Effector memory CD4-positive, alpha-beta T cell (primary cell): ENCODE measurements at places on chromosomes 16 and 17.
A peak's percentile ranks its signal among the peaks of the same experiment; 100 is the strongest.

DNA sequence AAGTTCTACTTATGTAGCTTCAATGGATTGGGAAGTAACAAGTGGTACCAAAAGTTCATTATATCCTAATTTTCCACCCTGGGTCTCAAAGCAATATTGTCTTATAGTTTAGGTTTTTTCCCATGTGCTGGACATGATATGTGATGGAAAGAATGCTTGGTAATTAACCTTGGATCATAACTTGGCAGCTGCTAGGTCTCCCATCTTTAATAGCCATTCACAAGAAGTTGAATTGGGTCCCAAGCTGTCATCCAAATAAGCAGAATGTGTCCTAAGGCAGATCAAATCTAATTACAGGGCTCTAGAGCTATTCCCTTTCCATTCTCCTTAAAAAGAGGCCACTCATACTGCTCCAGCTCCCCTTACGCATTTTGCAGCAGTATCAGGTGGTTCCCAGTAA is 44.7 kb upstream of the KCNJ16 start:
- no peaks in the 10 kb centered on the region for H3K36me3 ChIP-seq
- H3K27ac ChIP-seq = no peak overlapping the region
- no peak for DNase-seq
- H3K4me3 ChIP-seq = no peak overlapping the region

GRCh38 chr16:4680673-4681470 is 12.5 kb upstream of the NUDT16L1 start:
- peaks cover 14% of the 10 kb centered on the region for H3K4me1 ChIP-seq
- no peak overlapping the region for H3K4me3 ChIP-seq
- H3K27ac ChIP-seq = no peak overlapping the region

- H3K27me3 ChIP-seq = peaks cover 5% of the 10 kb centered on the region
- DNase-seq = no peak
- H3K36me3 ChIP-seq = no peaks in the 10 kb centered on the region
- H3K4me3 ChIP-seq = no peak overlapping the region
Observed at GRCh38 chr17:63542942-63543821, 7.1 kb upstream of the DCAF7 start.

- H3K4me1 ChIP-seq = no peaks in the 10 kb centered on the region
- no peaks in the 10 kb centered on the region for H3K36me3 ChIP-seq
- no peak for DNase-seq
- H3K4me3 ChIP-seq = no peak overlapping the region
Observed at GRCh38 chr17:82678265-82678891, 20.1 kb downstream of the RAB40B start.

DNA sequence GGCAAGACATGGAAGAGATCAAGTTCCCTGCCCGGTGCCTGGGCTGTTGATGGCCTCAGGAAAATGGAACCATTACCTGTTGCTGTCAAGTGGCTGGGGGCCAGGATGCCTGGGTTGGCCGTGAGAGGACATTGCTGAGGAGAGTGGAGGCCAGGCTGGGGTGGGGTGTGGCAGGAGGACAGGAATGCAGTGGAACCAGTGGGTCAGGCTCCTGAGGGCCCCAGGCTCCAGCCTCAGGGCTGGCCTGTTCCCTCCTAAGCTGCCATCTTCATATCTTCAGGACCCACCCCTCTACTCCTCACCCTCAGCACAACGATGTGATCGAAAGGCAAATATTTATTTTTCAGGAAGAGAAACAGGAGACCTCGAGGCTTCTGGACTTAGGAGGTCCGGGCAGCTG is 8.5 kb upstream of the YPEL3 start:
- DNase-seq = no peak
- no peak overlapping the region for H3K4me3 ChIP-seq
- H3K27ac ChIP-seq = no peak overlapping the region

DNA sequence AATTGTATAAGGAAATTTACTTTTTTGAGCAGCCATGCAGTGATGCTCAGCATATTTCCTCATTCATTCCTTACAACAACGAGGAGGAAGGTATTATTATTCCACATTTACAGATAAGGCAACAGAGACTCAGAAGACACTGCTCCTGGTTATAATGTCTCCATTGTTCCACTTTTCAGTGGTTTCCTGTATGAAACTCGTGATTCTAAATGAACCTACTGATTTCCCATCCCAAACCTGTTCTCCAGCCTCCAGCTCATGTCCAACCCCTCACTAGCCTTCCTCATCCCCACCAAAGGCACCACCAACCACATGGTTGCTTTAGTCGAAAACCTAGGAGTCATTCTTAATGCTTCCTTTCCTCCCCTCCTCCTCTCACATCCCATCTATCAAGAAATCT is 12.5 kb upstream of the ERCC4 start:
- no peak for DNase-seq
- no peak overlapping the region for H3K4me3 ChIP-seq
- H3K27me3 ChIP-seq = no peaks in the 10 kb centered on the region
- no peak overlapping the region for H3K27ac ChIP-seq

GRCh38 chr17:80102664-80103448 is 1.5 kb downstream of the GAA start:
- no peak for DNase-seq
- H3K4me3 ChIP-seq = no peak overlapping the region
- no peaks in the 10 kb centered on the region for H3K27me3 ChIP-seq
- H3K4me1 ChIP-seq = peaks cover 19% of the 10 kb centered on the region
- no peak overlapping the region for H3K27ac ChIP-seq

DNA sequence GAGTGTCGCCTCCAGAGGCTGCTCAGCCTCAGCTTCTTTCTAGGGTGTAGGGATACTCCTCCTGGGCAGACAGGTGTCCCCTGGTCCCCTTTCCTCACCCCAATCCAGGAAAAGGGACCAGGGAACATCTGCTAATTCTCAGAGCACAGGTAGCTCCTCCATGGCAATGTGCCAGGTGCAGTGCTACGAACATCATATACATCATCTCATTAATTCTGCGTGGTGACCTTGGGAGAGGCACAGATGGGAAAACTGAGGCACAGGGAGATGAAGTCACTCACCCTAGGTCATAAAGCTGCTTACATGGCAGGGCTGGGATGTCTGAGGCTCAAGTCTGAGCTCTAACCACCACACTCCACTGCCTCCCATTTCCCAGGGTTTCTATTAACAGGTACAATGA is 11.7 kb downstream of the HDAC5 start:
- no peaks in the 10 kb centered on the region for H3K27me3 ChIP-seq
- H3K4me3 ChIP-seq = no peak overlapping the region
- peaks cover 17% of the 10 kb centered on the region for H3K36me3 ChIP-seq
- H3K27ac ChIP-seq = no peak overlapping the region
- DNase-seq = no peak
- peaks cover 12% of the 10 kb centered on the region for H3K4me1 ChIP-seq

DNA sequence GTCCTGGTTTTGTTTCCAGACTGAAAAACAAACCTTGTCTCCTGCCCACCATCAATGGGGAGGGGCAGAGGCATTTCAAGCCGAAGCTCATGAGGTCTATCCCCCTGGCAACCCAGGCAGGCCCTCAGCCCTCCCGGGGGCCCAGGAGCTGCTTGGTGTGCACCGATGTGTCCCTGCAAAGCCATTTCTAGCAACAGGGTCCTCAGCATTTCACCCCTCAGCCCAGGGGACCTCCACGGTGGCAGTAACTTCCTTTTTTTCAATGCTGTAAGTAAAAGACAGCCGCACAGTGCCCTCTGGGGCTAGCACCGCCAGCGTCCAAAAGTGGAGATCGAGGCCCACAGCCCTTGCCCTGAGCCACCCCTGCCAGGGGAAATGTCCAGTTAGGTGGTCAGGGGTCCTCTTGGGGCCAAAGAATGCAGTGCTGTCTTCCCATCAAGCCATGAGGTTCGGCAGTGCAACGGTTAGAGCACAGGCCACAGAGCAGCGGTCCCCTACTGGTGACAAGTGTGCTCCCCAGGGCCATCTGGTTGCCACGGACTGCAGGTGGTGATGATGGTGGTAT is 79.9 kb downstream of the LITAF start:
- H3K4me3 ChIP-seq = no peak overlapping the region
- DNase-seq = no peak
- H3K27ac ChIP-seq = no peak overlapping the region

GRCh38 chr17:79711715-79712305 is 18.9 kb upstream of the ENPP7 start:
- no peaks in the 10 kb centered on the region for H3K4me1 ChIP-seq
- DNase-seq = no peak
- no peaks in the 10 kb centered on the region for H3K36me3 ChIP-seq
- no peak overlapping the region for H3K4me3 ChIP-seq

DNA sequence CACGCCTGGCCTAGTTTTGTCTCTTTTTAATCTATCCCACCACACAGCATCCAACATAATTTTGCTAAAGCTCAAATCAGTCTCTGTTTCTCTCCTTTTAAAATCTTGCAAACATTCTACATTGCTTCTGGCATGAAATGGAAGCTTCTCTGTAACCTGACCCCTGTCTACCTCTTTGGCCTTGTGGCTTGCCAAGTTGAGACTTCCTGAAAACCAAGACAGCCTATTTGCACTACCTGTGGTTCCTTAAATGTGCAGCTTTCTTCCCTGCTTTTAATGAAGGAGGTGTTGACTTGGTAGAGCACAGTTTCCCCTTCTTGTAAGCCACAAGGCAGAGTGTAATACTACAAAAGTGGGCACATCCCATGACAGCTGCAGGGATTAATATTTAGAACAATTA is 6.0 kb upstream of the CCL3 start:
- DNase-seq = no peak
- no peak overlapping the region for H3K4me3 ChIP-seq
- H3K36me3 ChIP-seq = no peaks in the 10 kb centered on the region
- no peaks in the 10 kb centered on the region for H3K4me1 ChIP-seq

- H3K4me1 ChIP-seq = no peaks in the 10 kb centered on the region
- H3K4me3 ChIP-seq = no peak overlapping the region
- DNase-seq = no peak
- no peak overlapping the region for H3K27ac ChIP-seq
- H3K36me3 ChIP-seq = no peaks in the 10 kb centered on the region
Observed at GRCh38 chr17:79919862-79920720, 80.9 kb upstream of the CBX4 start.

- H3K27me3 ChIP-seq = no peaks in the 10 kb centered on the region
- peaks cover 84% of the 10 kb centered on the region for H3K36me3 ChIP-seq
- H3K4me3 ChIP-seq = no peak overlapping the region
- no peak overlapping the region for H3K27ac ChIP-seq
Observed at GRCh38 chr17:1008008-1008761, 11.3 kb downstream of the TIMM22 start.

GRCh38 chr16:68656751-68657150 is 11.6 kb downstream of the CDH3 start:
- no peak overlapping the region for H3K4me3 ChIP-seq
- H3K27ac ChIP-seq = no peak overlapping the region
- no peak for DNase-seq

- H3K27ac ChIP-seq = no peak overlapping the region
- H3K4me1 ChIP-seq = peaks cover 74% of the 10 kb centered on the region
- no peaks in the 10 kb centered on the region for H3K27me3 ChIP-seq
- no peak overlapping the region for H3K4me3 ChIP-seq
- no peak for DNase-seq
Observed at GRCh38 chr16:8957063-8957397, 6.7 kb downstream of the USP7 start.

DNA sequence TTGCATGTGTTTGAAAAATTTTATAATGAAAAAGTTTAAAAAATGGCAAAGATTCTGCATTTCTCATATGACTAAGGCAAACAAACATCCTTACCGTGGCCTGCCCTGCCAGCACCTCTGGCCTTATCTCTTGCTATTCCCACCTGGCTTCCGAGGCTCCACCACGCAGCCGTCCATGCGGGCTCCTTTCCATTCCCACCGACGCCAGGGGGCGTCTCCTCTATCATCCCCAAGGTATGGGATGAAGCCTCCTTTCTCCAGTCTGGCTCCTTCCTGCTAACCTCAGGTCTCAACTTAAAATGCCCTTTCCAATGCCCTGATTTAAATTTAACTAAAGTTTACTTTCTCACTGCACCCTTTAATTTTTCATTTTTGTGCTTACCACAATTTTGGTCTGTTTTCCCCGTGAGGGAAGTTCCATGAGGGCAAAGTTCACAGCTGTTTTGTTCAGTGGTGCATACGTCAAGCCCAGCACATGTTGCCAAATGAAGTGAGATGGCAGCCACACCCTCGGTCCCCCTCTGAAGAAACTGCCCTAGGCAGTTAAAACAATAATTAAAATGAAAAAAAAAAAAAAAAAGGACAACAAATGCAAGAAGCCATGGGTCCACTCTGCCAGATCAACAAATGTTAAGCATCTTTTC is 13.3 kb upstream of the SDK2 start:
- DNase-seq = no peak
- no peak overlapping the region for H3K27ac ChIP-seq
- H3K4me1 ChIP-seq = no peaks in the 10 kb centered on the region
- no peaks in the 10 kb centered on the region for H3K27me3 ChIP-seq
- no peaks in the 10 kb centered on the region for H3K36me3 ChIP-seq

GRCh38 chr17:58273453-58274104 is 7.2 kb downstream of the MPO start:
- H3K27ac ChIP-seq = no peak overlapping the region
- H3K27me3 ChIP-seq = peaks cover 2% of the 10 kb centered on the region
- no peak for DNase-seq
- H3K36me3 ChIP-seq = no peaks in the 10 kb centered on the region

- no peaks in the 10 kb centered on the region for H3K36me3 ChIP-seq
- H3K27me3 ChIP-seq = no peaks in the 10 kb centered on the region
- no peak for DNase-seq
Observed at GRCh38 chr17:30961209-30962188, 9.3 kb upstream of the RNF135 start.

- H3K36me3 ChIP-seq = no peaks in the 10 kb centered on the region
- H3K4me1 ChIP-seq = peaks cover 13% of the 10 kb centered on the region
- peak; percentile 42 for DNase-seq
- H3K4me3 ChIP-seq = peak within 1 kb of the TSS; percentile 71
- no peaks in the 10 kb centered on the region for H3K27me3 ChIP-seq
Observed at GRCh38 chr16:15949210-15950160, at the start of gene ABCC1. Gene ABCC1, plus strand, starts transcription at chr16:15949616. Its CDS starts 136 bp downstream, at chr16:15949752.

DNA sequence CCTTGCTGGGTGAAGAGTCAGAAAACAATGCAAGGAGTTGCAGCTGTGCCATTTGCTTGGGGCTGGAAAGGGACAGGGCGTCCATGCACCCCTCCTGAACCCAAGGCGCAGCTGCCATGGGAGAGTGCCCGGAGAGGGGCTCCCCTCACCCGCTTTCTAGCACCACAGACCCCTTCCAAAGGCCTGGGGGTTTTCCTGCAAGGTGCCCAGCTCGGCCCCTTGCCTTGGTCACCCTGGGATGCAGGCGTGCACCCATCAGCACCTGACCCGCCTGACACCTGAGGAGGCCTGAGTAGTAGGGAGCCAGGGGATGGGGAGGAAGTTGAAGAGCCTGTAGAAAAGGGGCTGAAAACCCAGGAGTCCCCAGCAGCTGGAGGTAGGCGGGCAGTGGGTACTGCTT is 30.3 kb downstream of the TMEM186 start:
- H3K36me3 ChIP-seq = peaks cover 16% of the 10 kb centered on the region
- no peak for DNase-seq
- H3K4me1 ChIP-seq = no peaks in the 10 kb centered on the region
- no peak overlapping the region for H3K4me3 ChIP-seq
- no peak overlapping the region for H3K27ac ChIP-seq
- H3K27me3 ChIP-seq = no peaks in the 10 kb centered on the region
